ENCODE measurements at places on chromosomes 5 and 9.

- DNase-seq: no peak
Observed at GRCh38 chr5:173873306-173873922, 14.7 kb upstream of the CPEB4 start.

GRCh38 chr5:8628521-8628920 is 759.6 kb downstream of the MTRR start:
- DNase-seq: no peak

DNA sequence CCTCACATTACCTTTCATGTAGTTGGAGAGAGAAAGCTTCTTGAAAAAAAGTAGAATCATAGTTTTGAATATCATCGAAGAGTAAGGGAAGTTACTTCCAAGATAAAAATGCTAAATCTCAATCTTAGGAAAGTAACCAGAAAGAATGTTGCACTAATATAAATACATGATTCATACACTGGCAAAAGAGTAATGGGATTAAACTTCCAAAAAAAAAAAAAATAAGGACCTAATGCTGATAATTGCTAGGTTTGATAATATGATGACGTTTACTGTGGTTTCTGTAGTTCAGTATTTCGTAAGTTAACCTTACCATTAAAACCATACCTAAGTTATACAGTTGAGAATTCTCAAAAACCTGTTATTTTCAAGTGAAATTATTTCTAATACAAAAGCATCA is 573.8 kb upstream of the CDH9 start:
- no peak for DNase-seq

DNA sequence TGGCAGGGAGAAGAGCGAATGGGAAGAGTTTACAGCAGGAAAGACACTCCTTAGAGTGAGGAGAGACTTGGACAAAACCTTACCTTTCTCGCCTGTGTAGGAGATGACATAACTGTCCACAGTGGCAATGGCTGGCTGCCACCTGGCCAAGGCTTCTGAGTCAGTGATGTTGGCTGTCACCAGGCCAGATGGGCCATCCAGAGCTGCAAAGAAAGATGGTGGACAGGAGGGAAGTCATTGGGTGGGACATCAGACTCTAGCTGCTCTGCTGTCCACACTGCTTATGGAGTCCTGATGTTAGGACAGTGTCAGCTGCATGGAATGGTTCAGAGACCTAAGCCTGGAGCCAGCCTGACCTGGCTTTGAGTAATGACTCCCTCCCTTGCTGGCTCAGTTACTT is 79.8 kb downstream of the TNC start:
- no peak for DNase-seq

DNA sequence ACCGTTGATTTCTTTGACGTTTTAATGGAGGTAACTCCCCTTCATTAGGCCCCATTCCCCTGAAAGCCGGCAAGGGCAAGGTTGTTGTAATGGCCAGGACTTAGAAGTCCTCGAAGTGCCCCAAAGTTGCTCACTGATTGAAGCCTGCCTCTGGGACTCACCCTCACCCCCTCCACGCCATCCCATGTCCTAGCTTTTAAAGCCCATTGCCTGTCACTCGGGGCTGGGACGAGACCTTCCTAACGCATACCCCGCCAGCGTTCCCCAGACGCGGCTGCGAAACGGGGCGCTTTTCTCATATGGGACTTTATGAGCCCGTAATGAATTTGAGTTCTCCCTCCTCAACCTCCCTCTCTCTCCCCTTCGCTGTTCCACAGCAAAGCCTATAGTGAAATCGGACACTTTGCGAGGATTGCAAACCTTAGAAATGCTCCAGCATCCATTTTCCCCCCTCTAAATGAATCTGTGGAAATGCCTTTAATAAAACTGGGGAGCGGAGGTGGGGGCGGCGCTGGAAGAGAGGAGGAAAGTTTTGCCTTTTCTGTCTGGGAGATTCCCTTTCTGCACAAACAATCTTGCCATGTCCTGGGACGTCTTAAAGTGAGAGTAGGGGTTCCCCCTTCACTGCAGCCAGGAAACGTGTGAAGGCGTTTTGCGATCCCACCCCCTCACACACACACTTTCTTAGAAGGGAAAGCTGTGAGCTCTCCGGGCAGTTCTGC is 1.5 kb downstream of the PAPPA start:
- DNase-seq: no peak

Measured in GM12864 (cell line).